ENCODE measurements at places on chromosomes 3 and 15.

GRCh38 chr3:183526838-183527427, 28.6 kb downstream of the KLHL6 start:
- no peak for DNase-seq

GRCh38 chr3:82084824-82085223, 323.4 kb upstream of the GBE1 start:
- DNase-seq: no peak

DNA sequence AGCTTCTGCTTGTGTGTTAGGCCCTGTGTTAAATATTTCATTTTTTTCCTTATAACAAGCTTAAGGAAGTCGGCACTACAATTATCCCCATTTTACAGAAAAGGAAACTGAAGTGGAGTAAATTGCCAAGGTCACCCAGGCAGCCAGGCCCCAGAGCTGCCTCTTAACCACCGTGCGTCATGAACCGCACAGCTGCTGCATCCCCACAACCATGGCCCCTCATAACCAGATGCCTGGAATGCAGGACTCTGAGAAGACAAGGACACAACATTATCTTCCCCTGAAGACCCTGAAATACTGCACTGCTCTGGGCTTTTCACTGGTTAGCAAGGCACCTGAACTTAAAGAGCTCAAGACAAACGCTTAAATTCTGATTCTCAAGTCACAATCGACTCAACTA, 14.6 kb downstream of the LRIG1 start:
- DNase-seq: no peak

DNA sequence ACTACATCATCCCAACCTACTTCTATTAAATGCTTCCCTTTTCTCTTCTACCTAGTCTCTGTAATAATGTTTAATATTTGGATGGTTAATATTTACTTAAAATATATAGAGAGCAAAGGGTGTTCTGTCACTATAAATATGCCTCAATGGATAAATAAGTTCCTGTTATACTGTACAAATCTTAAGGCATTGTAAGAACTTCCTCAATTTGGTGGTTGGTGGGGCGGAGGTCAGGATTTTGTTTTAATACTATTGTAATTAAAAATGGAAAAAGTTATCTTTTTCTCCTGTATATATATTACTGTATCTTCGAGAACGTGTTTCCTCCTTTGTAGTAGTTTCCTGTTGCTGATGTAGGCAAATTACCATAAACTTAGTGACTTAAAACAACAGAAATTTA, 41.5 kb downstream of the SPRED1 start:
- no peak for DNase-seq

DNA sequence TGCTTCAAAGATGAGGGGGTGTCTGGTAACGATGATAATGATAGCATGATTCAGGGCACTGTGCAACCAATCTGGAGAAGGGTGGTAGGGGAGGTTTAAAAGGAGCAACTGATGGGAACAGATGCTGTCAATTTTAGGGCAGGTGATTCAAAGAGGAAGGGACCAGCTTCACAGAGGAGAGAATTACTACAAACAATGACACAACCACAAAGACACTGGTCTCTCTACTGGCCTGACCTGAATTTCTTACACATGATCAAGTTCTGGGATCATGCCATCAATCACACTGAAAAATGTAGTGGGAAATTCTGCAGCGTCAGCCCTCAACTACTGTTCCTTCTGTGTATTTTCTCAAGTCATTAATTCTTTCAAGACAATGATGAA, 2.6 kb upstream of the CDV3 start:
- DNase-seq: no peak

- DNase-seq: no peak
Observed at GRCh38 chr3:79543218-79543982, 224.4 kb downstream of the ROBO1 start.

DNA sequence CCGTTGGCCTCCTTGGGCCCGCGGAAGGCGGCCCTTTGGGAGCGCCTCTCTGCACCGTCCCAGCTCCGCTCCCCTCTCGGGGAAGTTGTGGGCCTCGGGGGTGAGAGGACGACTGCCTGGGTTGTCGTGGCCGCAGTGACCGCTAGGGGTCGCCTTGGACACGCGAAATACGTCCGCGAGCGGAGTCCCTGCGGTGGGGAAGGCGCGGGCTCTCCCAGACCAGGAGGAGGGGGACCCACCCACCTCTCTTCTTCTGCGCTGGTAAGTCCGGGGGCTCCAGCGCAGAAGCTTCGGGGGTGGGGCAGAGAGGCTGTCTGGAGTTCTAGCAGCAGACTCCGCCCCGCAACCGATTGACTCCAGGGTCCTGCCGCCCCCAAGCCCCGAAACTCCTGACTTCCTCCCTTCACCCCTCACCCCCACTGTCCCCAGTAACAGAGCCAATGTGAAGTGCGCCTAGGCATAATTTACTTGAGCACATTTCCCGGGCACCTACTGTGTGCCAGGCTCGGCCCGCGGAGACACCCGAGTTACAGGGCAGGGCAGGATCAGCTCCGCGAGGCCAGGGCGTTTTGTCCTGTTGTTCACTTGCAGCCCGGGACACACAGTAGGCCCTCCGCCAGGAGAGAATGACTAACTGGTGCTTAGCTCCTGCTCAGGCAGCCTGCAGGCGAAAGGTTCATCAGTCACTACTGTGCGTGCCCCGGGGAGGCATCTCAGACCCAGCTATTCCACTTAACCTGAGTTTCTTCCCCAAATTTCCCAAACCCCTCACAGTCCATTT, 32.8 kb downstream of the DNASE1L3 start:
- DNase-seq: peak; percentile 95

- no peak for DNase-seq
Observed at GRCh38 chr3:110526777-110527727, 544.6 kb upstream of the NECTIN3 start.

DNA sequence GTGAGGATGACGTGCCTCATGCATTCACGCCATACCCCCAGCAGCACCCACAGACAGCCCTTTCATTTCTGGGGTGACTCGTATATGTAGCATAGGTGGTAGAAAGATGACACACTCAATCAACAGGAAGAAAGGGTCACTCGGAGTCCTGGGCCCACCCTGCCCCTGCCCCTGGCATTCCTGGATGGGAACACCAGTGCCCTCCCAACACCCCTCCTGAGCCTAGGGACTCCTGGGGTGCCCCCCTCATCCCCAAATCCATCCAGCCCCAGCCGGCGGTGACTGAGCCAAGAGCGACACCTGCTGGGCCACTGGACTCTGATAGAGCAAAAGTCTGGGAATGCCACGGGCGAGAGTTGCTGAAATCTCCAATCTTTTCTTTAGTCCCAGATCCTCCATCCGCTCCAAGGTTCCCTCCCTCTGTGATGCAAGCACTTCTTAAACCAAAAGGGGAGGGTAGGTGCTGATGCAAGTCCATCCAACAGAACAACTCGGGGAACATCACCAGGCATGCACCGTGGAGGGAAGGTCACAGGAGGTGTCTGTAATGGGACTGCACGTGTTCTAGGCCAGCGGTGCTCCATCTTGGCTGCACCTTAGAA, 31.1 kb downstream of the ACAN start:
- peak; percentile 9 for DNase-seq

DNA sequence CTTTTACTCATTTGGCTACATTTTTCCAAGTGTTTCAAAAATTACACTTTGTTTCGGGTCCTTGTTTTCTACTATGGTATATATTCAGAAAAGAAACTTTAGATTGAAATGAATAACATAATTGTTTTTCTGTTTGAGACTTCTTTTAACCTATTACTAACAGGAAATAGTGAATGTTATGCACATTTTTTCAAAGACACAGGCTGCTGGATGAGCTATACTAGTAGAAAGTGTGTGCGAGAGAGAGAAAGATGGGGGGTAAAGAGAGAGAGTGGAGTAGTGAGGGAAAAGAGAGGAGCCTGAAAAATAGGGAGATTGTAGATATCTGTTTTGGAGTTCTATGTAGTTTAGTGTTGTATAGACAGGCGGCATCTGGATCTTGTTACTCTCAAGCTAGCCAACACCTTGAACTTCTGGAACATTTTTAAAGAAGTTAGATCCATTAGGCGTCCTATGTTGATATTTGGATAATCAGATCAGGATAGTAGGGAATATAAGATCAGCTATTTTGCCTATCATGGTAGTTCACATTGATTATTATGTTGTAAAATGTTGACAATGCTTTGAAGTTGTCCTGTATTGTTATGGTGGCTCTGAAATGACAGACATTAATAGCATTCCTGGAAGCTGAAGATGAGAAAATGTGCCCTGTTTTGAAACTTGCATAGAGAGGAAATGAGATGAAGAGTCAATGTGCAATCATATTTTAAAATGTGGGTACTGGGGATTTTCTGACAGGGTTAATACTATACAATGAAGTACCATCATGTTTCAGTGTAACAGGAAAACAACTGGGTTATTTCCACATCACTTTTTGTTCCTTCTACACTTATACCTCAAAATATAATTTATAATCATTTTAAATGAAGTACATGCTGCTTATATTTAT, 2.6 kb downstream of the RBMS3 start:
- no peak for DNase-seq

DNA sequence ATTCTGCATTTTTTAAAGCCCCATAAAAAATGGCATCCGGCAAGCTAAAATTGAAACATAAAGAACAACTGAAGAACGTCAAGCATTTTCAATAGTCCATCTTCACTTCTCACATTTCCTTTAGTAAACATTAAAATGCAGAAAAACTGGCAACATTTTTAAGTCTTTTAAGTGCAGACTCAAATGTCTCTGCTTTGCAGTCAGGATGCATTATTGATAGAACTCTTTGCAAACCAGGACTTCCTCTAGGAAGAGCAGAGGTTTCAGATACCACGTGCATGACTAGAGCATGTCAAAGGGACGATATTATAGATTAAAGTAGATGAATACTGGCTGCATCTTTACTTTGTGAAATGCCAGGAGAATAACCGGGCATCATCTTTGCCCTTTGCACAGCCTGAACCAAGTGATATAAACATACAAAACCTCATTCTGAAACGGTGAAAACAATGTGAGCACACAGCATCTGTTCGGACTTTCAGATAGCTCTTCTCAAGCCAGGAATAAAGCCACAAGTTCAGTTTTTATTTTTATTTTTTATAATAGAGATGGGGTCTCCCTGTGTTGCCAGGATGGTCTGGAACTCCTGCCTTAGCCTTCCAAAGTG, 65.1 kb downstream of the LDHAL6B start:
- no peak for DNase-seq

GRCh38 chr3:31810991-31811433, 170.1 kb downstream of the OSBPL10 start:
- no peak for DNase-seq

DNA sequence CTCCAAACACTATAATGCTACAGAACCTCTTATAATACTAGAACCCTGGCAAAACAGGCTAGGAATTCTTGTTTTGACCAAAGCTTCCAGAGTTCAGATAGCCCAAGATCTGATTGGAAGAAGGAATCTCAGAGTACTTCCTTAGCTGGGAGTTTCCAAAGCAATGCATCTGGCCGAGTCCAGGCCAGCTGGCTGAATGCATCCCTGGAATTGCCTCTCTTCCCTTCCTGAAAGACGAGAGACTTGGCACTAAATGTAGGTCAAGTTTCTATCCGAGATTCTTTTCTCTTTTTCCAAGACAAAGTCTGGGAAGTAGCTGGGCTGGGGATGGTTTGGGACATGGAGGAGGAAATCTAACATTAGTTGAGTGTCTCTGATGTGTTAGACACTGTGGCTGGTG, 68.7 kb upstream of the ADPGK start:
- DNase-seq: no peak

- DNase-seq: no peak
Observed at GRCh38 chr15:98754657-98755022, 106.3 kb downstream of the IGF1R start.

DNA sequence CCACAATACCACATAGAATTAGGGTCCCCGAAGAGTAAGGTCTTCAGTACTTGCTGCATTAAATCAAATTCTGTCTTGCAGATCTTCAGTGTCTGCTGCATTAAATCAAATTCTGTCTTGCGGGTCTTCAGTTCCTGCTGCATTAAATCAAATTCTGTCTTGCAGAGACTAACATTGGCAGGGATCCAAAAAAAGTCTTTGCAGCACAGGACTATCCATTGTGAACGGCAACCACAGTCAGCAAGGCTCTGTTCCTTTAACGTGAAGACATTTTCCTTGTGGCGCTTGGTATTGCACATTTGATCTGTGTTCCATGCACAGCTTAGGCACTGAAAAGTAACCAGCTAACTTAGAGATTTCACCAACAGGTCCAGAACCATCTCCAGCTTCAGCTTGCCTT, 46.8 kb upstream of the POMGNT2 start:
- DNase-seq: no peak

- no peak for DNase-seq
Observed at GRCh38 chr3:98761643-98762229, 1.4 kb upstream of the ST3GAL6 start.

DNA sequence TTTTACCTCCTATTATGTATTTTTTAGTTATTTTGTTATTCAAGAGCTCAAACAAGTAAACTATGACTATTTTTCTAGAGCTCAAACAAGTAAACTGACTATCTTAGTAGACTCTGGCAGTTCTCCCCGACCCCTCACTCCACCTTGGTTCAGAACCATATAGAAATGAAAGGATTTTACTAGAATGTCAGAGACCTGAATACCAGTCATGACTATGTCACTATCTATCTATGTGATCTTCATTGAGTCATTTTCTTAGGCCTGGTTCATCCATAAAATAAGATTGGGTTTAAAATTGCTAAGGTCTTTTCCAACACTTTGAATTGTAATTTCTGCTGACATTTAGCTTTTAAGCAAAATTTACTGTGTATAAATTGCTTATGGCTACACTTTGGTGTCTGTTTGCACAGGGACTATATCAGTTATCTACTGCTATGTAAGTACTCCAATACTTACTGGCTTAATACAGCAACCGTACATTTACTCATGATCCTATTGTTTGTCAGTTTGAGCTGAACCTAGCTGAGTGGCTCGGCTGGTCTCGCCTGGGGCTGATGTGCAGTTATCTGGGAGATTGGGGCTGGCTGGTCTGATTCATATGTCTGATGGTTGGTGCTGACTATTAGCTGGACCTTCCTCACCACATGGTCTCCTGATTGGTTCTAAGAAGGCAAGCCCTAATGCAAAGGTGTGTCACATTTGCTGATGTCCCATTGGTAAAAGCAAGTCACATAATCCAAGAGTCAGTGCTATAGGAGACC, 37.0 kb downstream of the RASA2 start:
- no peak for DNase-seq
